Progenitor cell of endocrine pancreas (in vitro differentiated cells): ENCODE measurements at places on chromosomes 12 and 14. TPM values are rescaled to one million over a fixed set of nuclear protein-coding genes. Genes with fewer than 3 reads are reported as not detected.

DNA sequence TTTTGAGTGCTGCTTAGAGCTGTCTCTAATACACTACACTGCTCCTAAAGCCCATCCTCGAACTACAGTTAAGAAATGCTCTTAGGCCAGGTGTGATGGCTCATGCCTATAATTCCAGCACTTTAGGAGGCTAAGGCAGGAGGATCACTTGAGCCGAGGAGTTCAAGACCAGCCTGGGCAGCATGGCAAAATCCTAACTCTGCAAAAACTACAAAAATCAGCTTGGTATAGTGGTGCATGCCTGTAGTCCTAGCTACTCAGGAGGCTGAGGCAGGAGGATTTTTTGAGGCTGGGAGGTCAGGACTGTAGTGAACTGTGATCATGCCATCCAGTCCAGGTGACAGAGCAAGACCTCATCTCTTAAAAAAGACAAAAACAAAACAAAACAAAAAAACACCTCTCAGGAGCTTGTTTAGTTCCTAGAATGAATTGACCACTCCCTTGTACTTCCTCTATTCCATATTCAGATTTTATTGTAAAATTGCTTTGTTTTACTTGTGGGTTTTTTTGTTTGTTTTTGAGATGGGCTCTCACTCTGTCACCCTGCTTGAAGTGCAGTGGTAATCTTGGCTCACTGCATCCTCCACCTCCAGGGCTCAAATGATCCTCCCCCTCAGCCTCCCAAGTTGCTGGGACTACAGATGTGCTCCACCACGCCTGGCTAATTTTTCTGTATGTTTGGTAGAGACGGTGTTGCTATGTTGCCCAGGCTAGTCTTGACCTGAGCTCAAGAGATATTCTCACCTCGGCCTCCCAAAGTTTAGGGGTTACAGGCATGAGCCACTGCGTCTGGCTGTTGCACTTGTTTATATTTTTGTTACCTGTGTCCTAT, 13.6 kb downstream of the MDM2 start:
- H3K36me3 ChIP-seq = peaks cover 36% of the 10 kb centered on the region
- H3K4me1 ChIP-seq = no peaks in the 10 kb centered on the region
- H3K27ac ChIP-seq = peak overlapping the region; percentile 57
- no peaks in the 10 kb centered on the region for H3K27me3 ChIP-seq
- DNase-seq = no peak

- DNase-seq = no peak
- no peak overlapping the region for H3K4me3 ChIP-seq
- no peak overlapping the region for H3K27ac ChIP-seq
- no peaks in the 10 kb centered on the region for H3K36me3 ChIP-seq
These were observed 55.5 kb upstream of the PARP11 start for GRCh38 chr12:3928538-3929184.

Gene PHLDA1
- 45.4 and 47.4 TPM in 2 replicates for total RNA-seq

DNA sequence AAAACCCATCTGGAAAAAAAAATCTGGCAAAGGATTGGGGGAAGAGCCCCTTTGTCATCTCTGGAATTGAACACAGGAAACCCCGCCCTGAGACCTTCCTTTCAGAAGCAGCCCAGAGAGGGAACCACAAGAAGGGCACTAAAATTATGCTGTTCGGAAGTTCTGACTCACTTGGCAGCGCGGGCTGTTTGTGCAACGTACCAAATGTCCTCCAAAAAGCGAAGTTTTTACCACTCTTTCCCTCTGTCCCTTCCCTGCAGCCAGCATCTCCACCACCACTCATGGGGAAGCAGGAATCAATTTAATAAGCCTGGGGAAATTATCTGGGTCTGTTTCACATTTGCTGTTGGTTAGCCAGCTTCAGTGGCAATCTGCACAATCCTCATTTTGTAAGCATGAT, 3.2 kb upstream of the SYNE3 start:
- no peak overlapping the region for H3K4me3 ChIP-seq
- no peak overlapping the region for H3K27ac ChIP-seq
- peaks cover 43% of the 10 kb centered on the region for H3K27me3 ChIP-seq
- peaks cover 18% of the 10 kb centered on the region for H3K4me1 ChIP-seq
- DNase-seq = no peak

DNA sequence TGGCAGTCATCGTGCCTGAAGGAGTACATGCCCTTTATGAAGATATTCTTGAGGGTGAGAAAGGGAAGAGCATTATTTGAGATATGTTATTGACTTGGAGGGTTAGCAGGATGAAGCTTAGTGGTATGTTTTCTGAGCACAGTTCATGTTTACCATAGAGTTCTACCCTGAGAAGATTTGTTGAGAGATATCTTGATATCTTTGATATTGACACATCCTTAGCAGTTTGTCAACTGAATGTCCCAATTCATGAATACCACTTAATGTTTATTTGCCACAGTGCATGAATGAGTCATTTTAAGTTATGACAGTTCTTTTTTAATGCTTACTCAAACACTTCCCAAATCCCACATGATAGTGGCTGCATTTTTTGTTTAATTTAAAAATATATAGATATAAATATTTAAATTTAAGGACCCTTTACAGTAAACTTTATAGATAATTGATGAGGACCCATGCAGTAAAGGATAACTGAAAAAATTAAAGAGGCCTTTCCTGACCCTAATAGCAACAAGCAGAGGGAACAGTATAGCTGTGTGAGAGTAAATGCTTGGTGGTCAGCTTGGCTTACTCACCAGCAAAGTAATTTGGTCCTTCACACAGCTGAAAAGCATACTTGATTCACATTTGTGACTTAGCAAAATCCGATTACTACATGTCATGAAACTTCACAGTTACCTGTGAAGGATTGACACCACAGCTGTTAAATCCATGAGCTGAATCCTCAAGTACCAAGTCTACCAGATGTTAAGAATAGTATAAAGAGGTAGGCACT, 25.8 kb downstream of the SLC39A9 start:
- no peaks in the 10 kb centered on the region for H3K27me3 ChIP-seq
- H3K4me3 ChIP-seq = no peak overlapping the region
- no peak overlapping the region for H3K27ac ChIP-seq

DNA sequence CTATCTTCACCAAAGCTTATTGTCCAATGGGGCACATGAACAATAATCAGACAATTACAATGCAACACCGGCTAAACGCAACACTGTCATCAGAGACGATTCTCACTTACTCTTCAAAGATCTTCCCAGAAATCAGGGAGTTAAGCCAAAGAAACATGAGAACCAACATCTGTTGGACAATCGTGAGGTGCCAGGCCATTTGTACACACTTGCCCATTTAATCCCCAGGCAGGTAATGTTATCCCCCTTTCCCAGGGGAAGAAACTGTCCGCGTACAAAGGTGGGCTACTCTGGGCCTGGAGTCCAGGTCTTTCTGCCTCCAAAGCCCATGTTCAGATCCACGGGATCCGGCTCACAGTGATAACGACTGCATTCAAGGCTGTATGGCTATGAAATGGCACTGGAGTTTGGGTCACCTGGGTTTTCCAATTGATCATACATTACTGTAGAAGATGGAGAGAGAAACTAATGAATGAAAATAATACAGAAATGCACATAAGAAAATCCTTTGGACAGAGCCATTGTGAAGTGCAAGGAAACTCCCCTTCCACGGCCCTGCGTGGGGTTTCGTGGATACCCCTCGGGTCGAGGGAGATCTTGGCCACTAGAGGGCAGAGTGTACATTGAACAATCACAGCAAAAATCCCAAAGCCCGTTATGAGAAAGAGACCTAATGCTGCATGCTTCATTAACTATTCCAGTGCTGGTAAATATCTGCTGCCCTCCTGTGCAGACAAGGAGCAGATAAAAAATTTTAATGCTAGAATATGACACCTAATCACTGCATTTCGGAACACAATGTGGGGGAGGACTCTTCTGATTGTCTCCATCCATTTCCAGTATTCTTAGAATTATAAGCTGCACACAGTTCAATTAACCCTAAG, 111.4 kb downstream of the EGLN3 start:
- H3K4me1 ChIP-seq = peaks cover 2% of the 10 kb centered on the region
- H3K27me3 ChIP-seq = peaks cover 6% of the 10 kb centered on the region
- no peak overlapping the region for H3K27ac ChIP-seq

DNA sequence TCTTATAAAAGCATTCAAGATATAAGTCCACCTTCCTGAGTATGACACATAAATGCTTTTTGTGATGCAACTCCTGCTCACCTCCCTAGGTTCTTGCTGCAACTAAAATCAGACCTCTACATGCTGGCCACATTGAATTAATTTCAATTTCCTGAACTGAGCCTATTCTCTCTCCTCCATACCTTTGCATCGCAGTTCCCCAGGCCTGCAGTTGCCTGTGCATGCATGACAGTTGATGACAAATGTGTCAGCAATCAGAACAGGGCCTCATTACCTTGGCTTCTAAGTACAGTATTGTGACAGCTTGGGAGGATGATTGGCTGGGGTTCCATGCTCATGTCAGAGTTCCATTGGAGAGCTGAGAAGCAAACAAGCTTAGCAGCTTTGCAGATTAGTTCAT, 3.9 kb upstream of the TM7SF3 start:
- no peaks in the 10 kb centered on the region for H3K36me3 ChIP-seq
- no peak overlapping the region for H3K27ac ChIP-seq
- DNase-seq = no peak
- H3K4me1 ChIP-seq = peaks cover 30% of the 10 kb centered on the region
- H3K27me3 ChIP-seq = peaks cover 11% of the 10 kb centered on the region

Gene MTRFR
- total RNA-seq = 15.1 and 16.3 TPM in 2 replicates

GRCh38 chr12:6082613-6083012, 41.9 kb downstream of the VWF start:
- H3K4me3 ChIP-seq = no peak overlapping the region
- no peak overlapping the region for H3K27ac ChIP-seq
- no peak for DNase-seq
- H3K27me3 ChIP-seq = peaks cover 4% of the 10 kb centered on the region

GRCh38 chr14:59161561-59162175, 26.8 kb upstream of the DAAM1 start:
- peak overlapping the region; percentile 67 for H3K27ac ChIP-seq
- no peak for DNase-seq
- no peak overlapping the region for H3K4me3 ChIP-seq
- H3K4me1 ChIP-seq = peaks cover 9% of the 10 kb centered on the region
- H3K27me3 ChIP-seq = no peaks in the 10 kb centered on the region

GRCh38 chr12:65655074-65655493, 169.2 kb upstream of the HMGA2 start:
- no peak overlapping the region for H3K27ac ChIP-seq
- H3K36me3 ChIP-seq = no peaks in the 10 kb centered on the region
- H3K4me3 ChIP-seq = no peak overlapping the region
- peaks cover 14% of the 10 kb centered on the region for H3K4me1 ChIP-seq
- DNase-seq = no peak

GRCh38 chr12:111645433-111645832, 40.3 kb downstream of the BRAP start:
- peaks cover 6% of the 10 kb centered on the region for H3K4me1 ChIP-seq
- no peak overlapping the region for H3K4me3 ChIP-seq
- H3K27me3 ChIP-seq = no peaks in the 10 kb centered on the region
- peaks cover 22% of the 10 kb centered on the region for H3K36me3 ChIP-seq

DNA sequence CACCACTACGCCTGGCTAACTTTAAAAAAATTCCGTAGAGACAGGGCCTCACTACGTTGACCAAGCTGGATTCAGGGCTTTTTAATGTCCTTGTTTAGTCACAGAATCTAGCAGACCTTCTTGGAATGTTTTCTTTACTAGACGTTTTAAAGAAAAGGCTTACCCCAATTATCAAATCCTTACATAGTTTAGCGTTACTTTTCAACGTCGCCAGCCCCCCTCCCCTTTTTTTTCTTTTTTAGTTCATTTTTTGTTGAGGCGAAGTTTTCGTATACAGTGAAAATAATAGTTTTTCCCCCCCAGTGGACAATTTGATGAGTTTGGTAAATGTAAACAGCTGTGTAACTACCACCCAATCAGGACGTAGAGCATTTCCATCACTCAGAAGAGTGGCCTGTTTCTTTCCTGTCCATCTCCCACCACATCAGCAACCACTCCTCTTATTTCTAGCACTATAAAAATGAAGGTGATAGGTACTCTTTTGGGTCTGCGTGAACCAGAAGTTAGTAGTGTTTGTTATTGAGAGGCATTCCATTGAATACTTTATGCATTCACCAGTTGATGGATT, 753 bp upstream of the DLGAP5 start:
- peak overlapping the region; percentile 98 for H3K4me3 ChIP-seq
- peak overlapping the region; percentile 6 for H3K27ac ChIP-seq
- peaks cover 21% of the 10 kb centered on the region for H3K4me1 ChIP-seq
- H3K27me3 ChIP-seq = no peaks in the 10 kb centered on the region
- H3K36me3 ChIP-seq = no peaks in the 10 kb centered on the region

Gene FKBP3
- total RNA-seq = 121 and 125 TPM in 2 replicates
